ENCODE measurements at places on chromosomes 7 and 10.

- H3K4me3 ChIP-seq = no peak overlapping the region
- no peaks in the 10 kb centered on the region for H3K4me1 ChIP-seq
- no peak for DNase-seq
- no peaks in the 10 kb centered on the region for H3K27me3 ChIP-seq
- no peak overlapping the region for H3K27ac ChIP-seq
These were observed 2.0 kb downstream of the CALML3 start for GRCh38 chr10:5526691-5527331.

DNA sequence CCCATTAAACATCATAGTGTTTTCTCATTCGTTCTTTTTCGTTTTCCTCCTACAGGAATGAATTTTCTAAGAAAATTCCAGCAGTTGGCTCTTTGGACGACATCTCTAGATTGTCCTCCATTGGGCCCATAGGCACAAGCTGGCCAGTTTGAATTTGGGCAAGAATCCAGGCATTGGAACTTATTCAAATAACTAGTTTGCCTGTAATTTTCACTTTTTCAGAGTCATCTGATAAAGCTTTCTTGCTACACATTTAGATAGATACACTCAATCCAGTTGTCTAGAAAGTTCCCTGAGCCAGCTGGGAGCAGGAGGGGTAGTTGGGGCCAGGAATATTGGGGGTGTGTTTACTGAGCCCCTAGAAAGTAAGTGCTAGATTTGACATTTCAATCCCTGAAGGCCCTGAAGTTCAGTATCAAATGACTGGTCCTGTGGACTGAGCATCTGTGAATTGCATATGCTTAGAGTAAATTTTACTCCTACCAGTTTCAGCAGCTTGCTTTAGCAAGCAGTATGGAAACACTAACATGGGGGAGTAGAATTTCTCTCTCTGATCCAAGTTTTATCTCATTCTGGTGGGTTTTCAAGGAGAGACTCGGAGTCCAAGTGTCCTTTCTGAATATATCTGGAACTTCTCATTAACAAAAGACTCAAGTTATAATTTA, 5.2 kb downstream of the EGFR start:
- no peaks in the 10 kb centered on the region for H3K27me3 ChIP-seq
- no peak overlapping the region for H3K4me3 ChIP-seq
- H3K4me1 ChIP-seq = no peaks in the 10 kb centered on the region
- DNase-seq = no peak

DNA sequence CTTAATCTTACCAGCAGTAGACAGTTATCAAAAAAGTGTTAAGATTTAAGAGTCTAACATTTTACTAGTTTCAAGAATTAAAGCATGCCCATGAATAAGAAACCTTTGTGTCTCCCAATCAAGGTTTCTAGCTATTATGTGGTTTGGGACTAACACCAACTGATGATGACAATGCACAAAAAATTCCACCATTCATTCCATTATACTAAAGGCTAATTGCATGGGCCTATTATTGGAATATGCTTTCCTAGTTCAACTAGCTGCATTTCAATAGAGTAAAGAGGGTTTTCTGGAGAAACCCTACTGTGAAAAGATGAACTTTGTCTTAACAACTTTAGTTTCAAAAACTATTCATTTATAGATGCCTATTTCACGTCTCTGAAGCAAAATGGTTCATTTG, 44.6 kb downstream of the UBE2H start:
- no peak for DNase-seq
- peaks cover 11% of the 10 kb centered on the region for H3K4me1 ChIP-seq
- H3K36me3 ChIP-seq = peaks cover 2% of the 10 kb centered on the region

GRCh38 chr7:86445285-86445684, 198.4 kb upstream of the GRM3 start:
- no peak overlapping the region for H3K27ac ChIP-seq
- no peak overlapping the region for H3K4me3 ChIP-seq
- H3K36me3 ChIP-seq = no peaks in the 10 kb centered on the region
- no peak for DNase-seq
- H3K4me1 ChIP-seq = no peaks in the 10 kb centered on the region
- H3K27me3 ChIP-seq = no peaks in the 10 kb centered on the region

- H3K4me1 ChIP-seq = peaks cover 18% of the 10 kb centered on the region
- peaks cover 26% of the 10 kb centered on the region for H3K27me3 ChIP-seq
- H3K36me3 ChIP-seq = no peaks in the 10 kb centered on the region
- H3K27ac ChIP-seq = no peak overlapping the region
- no peak for DNase-seq
These were observed 3.4 kb upstream of the MYL7 start for GRCh38 chr7:44144426-44144967.

GRCh38 chr10:92573091-92573797, 649 bp downstream of the IDE start:
- peak; percentile 9 for DNase-seq
- H3K27ac ChIP-seq = peak overlapping the region; percentile 98
- no peaks in the 10 kb centered on the region for H3K27me3 ChIP-seq
- H3K36me3 ChIP-seq = peaks cover 17% of the 10 kb centered on the region
